ENCODE measurements at places on chromosomes 11 and 22.

DNA sequence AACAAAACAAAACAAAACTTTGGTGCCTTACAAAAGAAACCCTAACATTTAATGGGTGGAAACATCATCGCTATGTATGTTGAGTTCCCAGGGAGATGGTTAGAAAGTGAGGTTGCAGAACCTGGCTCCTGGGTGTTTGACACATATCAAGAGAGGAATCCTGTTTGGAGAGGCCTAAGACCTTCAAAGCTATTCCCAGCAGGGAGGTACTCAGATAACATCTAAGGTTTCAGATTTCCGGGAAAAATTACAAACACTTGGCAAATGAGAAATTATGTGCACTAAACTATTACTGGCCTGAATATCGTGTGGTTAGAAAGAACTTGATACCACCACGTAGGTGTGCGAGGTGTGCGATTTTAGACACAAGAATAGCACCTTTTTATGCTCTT, 18.5 kb downstream of the TRIM5 start:
- no peak for DNase-seq

DNA sequence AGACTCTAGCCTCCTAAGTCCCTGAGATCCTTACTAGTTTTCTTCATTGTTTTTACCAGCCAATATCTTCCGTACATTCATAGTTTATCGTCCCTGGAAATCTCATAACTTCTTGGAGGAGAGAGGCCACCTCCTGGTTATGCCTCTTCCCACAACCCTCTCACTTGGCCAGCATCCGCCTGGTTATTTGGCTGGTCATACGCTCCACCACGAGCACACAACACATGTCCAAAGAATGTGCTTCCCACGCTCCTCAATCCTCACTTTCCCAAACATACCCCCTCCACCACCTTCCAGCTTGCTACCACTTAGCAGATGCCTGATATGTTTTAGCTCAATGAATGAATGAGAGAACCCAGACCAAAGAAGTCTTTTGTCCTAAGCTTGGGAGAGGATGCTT, 83.5 kb upstream of the EIF3D start:
- no peak for DNase-seq

GRCh38 chr11:61083601-61084147, 18.6 kb upstream of the CD5 start:
- DNase-seq, result no peak

GRCh38 chr11:109036011-109036410, 371.1 kb downstream of the DDX10 start:
- DNase-seq, result no peak

GRCh38 chr11:58938398-58938797, 890 bp upstream of the GLYATL1 start:
- DNase-seq, result no peak

GRCh38 chr22:27197052-27197451, 539.7 kb downstream of the MIAT start:
- DNase-seq, result peak; percentile 88

GRCh38 chr22:37287550-37287951, 5.2 kb downstream of the CYTH4 start:
- DNase-seq, result no peak

DNA sequence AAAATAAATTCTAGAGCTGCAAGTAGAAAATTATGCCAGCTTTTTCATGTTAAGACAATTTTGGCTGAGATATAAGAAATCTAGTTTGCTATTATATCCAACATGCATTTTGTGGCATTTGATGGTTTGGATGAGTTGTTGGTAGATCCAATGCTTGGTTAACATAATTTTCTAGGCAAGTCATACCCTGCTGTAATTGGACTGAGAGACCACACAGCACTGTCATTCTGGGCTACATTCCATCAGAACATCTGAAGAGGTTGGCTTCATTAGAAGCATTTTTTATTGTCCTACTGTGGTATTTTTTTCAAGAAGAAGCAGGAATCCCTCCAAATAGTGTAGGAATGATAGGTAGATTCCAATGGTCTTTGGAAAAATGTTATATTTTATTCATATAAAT, 561.0 kb downstream of the LUZP2 start:
- DNase-seq, result no peak

DNA sequence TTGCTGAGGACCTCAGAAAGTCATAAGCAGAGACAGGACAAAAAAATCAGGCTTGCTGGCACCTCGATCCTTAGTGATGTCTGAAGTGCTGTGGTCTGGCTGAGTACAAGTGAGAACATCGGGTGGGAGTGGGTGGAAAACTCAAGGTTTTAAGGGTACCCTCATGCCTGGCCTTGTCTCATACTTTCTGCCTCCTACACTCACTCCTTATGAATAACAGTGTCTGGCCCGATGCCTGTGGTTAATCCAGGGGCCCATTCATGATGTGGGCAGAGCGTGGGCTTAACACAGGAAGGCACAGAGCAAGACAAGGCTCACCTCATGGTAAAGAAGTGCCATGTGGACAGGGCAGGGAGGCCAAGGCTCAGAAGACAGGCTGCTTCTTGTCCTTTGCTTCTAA, 11.0 kb upstream of the UCP3 start:
- no peak for DNase-seq

DNA sequence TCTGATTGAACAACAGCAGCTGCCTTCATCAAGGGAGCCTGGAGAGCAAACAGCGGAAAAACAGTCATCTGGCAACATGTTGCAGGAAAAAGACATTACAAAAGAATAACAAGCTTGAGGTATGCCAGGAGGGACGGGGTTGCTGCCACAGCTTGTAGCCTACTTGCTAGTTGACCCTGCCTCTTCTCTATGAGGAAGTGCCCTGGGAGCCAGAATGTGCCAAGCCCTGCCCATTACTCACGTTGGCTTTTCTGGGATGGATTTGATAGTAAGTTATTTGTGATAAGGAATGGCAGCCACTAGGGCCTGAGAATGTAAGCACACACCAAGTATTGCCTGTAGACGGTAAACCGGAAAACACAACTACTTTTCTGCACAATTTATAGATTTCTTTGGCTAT, 113.5 kb upstream of the KIRREL3 start:
- DNase-seq, result peak; percentile 73

DNA sequence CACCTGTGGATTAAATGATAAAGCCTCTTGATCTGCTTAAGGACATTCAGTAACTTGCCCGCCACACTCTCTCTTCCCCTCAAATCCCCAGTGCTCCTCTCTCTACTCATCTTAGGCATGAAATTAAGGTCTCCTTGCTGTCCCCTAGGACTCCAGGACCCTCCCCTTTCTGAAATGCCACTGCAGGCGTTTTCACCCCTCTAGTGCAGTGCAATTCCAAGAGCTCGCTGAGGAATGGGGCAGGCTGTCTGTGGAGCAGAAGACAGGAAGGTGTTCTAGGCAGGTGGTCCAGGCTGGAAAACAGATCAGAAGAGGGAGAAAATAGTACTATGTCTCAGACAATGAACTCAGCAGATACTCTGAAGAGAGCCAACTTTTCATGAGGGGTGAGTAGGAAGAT, 55.8 kb upstream of the ARHGAP42 start:
- DNase-seq, result no peak

DNA sequence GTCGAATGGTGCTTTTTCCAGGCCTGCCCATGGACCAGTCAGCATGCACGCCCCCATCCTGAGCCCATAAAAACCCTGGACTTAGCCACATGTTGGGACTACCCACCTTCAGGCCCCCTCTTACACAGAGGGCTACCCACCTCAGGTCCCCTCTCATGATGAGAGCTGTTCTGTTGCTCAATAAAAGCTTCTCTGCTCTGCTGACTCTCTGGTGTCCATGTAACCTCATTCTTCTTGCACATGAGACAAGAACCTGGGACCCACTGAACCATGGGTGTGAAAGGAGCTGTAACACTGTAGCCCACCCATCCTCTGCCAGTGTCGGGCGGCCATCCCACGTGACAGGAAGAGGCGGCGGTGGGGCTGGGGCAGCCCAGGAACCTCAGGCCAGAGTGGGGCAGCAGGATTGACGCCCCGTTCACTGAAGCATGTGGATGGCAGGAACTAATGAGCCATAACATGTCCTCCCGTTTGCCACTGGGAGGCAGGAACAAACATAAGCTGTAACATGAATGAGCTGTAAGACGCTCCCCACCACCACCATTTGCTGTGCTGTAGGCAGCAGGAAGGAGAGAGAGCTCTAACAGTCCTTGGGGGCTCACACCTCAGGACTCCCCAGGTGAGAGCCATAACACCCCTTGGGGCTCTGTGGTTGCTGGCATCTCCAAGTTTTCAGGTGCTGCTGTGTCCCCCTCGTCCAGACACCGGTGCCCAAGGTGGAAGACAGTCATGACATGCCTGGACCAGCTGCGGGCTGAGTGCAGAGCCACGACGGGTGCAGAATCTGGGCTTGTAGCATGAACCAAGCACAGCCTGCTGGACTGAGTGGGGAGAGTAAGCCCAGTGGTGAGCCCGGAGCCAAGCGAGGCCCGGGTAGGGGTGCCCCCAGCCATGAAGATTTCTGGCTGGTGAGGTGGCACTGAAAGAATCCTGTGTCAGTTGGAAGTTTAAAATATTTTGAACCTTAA, 69.4 kb downstream of the MCHR1 start:
- no peak for DNase-seq

DNA sequence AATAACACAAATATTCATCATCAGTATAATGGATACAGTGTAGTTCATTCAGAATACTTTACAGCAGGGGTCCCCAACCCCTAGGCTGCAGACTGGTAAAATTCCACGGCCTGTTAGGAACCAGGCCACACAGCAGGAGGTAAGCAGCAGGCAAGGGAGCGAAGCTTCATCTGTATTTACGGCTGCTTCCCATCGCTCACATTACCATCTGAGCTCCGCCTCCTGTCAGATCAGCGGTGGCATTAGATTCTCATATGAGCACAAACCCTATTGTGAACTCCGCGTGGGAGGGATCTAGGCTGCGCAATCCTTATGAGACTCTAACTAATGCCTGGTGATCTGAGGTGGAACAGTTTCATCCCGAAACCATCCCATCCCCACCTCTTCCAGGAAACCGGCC, 125.1 kb downstream of the SERGEF start:
- DNase-seq, result no peak

DNA sequence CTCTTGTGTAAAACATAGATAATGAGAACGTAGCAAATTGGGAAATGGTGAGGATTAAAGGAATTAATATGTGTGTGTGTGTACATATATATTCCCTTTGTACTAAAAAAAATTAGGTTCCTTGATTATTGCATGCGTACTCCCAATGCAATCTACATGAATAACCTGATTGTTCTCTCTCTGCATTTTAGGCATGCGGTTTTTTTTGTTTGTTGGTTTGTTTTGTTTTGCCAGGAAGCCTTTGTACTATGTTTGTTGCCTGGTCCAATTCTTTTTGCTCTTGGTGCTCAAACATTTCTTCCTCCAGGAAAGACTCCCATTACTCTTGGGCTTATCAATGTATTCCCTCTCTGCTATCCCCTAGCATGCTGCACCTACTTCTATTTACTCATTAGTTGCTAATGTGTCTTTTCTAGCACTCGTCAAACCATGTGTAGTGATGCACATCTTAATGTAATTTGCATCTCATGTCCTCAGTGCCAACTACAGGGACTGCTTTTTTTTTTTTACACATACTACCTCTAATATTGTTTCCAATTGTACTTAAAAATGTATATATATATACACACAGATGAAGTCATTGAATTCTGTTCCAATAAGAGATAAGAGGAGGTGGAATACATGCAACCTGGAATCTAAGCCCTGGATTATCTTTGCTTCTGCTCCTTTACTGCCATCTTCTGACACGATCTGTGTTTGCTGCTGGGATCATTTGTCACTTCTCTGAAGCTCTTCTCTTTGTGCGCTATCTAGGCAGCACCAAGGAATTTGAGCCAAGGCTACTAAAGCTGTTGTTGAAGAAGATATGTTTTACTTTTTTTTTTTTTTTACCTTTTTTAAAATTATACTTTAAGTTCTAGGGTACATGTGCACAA, 197.2 kb upstream of the ANO3 start:
- no peak for DNase-seq

GRCh38 chr11:57276971-57277675, 40.1 kb upstream of the APLNR start:
- DNase-seq, result no peak

GRCh38 chr22:49942565-49943404, 17.8 kb upstream of the PIM3 start:
- DNase-seq, result no peak

- no peak for DNase-seq
Measured at GRCh38 chr11:96960476-96960875, 570.7 kb downstream of the JRKL start.

DNA sequence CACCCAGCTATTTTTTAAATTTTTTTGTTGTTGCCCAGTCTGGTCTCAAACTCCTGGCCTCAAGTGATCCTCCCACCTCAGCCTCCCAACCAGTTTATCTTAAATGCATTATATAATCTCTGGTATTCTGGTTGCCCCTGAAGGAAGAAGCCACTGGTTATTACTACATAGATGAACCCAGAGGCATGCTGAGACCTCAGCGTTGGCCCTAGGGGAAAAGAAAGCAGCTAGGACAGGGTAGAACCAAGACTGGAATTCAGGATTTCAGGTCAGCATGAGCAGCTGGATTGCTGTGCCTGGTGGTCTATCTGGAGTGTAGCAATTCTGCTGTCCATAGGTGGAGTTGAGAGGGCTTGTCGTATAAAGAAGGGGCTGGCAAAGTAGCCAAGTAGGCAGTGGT, 67.2 kb downstream of the PARVA start:
- DNase-seq, result no peak

DNA sequence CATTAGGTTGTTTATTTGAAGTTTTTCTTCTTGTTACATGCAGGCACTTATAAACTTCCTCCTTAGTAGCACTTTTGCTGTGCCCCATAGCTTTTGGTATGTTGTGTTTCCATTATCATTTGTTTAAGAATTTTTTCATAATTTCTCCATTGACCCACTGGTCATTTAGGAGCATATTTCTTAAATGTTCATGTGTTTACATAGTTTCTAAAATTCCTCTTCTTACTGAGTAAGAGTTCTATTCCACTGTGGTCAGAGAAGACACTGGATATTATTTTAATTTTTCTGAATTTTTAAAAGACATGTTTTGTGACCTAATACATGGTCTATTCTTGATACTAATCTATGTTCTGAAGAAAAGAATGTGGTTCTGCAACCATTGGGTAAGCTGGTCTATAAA, 333.0 kb downstream of the DDX10 start:
- DNase-seq, result no peak

DNA sequence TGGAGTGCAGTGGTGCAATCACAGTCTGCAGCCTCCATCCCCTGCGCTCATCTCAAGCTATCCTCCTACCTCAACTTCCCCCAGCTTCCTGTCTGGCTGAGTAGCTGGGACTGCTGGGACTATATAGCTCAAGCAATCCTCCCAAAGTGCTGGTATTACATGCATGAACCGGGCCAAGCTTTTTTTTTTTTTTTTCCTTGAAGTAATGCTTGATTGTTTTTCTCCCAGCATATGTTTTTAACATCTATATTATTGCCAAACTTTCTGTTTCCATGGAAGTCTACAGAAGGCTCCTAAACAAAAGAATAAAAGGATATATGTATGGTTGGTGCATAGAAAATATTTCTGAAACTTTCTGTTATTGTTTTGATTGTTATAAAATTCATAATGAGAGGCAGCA, 853.6 kb downstream of the KCNA4 start:
- DNase-seq, result no peak

- DNase-seq, result no peak
Measured at GRCh38 chr11:117005758-117006157, 92.5 kb downstream of the SIK3 start.
